ENCODE measurements at places on chromosomes 11 and 22.

DNA sequence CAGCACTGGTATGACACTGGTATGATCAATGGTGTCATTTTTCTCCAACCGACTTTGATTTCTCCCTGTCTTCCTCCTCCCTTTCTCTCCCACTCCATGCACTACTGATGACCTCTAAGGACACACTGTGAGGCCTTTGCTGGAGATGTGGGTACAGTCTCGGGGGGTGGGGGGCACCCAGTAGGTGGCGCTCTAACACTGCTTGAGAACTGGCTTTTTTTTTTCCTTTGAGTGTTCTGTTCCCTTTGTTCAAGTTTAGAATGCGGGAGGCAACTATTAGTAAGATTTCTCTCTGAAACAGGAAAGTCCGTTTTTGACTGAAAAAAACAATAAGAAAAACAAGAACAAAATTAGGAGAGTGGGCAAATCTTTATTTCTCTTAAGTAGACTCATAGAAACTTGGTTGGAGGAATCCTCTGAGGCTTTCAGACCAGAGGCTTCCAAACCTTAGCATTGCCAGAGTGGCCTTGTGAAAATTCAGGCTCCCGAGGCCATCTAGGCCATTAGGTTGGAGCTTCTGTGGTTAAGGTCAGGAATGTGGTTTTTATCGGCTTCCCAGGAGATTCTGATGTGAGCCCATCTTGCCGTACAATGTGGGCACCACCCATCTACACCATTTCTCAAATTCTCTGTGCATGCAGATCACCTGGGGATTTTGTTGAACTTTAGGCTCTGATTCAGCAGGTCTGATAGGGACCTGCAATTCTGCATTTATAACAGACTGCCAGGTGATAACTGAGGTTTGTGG, 43.2 kb downstream of the PANX1 start:
- peak; percentile 26 for DNase-seq

- DNase-seq, result peak; percentile 62
Observed at GRCh38 chr22:49934160-49934890, 15.9 kb downstream of the CRELD2 start.

- DNase-seq, result no peak
Observed at GRCh38 chr22:41300661-41301060, 664 bp upstream of the ZC3H7B start.

- DNase-seq, result no peak
Observed at GRCh38 chr11:83023410-83023809, 48.3 kb downstream of the RAB30 start.

- DNase-seq, result no peak
Observed at GRCh38 chr11:46505741-46506482, 87.9 kb downstream of the AMBRA1 start.

- DNase-seq, result peak; percentile 9
Observed at GRCh38 chr11:8247312-8247711, 16.4 kb downstream of the LMO1 start.

- no peak for DNase-seq
Observed at GRCh38 chr11:57483562-57483918, 23.2 kb downstream of the RTN4RL2 start.

- DNase-seq, result peak; percentile 87
Observed at GRCh38 chr22:31286360-31287255, 5.7 kb downstream of the PIK3IP1 start.

DNA sequence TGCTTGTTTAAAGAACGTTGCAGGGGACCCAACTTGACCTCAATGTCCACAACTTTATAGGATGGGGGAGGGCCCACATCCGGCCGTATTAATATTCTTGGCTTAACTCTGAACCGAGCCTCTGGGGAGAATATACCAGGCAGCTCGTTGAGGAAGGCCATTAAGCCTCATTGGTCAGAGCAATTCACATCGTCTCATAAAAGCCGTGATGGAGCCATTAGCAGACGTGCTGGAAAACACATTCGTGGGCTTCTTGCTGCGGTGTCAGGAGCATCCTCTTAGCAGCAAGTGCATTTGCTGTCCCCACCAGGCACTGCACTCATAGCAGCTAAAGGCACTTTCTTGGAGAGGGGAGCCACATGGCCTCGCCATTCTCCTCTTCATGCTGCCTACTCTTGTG, 14.9 kb downstream of the DSCAML1 start:
- DNase-seq, result no peak

DNA sequence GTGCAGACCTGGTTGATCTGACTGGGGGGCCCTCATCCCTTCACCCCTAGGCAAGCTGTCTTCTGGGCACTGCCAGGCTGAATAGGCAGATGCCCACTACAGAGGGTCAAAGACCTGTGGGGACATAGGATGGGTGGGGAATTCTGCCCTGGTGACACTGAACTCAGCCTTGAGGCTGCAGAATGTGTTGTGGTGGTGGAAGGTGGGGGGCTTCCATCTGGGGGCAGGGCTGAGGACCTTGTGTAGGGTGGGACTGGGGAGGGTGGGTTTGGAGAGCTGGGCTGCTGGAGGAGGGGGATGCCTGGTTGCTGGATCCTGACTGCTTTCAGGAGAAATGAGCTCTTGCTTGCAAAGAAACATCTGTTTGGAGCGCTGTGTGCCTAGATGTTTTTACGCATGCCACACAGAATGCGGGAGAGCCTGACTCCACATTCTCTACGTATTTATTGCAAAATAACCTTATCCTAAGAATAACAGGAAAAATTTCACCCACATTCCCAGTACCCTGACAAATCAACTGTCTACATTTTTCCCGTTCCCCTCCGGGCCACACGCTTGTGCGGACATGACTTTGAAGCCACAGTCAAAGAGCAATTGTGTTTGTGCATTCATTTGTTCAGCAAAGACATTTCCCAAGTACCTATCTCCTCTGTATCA, 18.3 kb downstream of the SMIM38 start:
- DNase-seq, result no peak

- DNase-seq, result no peak
Observed at GRCh38 chr22:33274214-33275072, 216.3 kb upstream of the SYN3 start.

DNA sequence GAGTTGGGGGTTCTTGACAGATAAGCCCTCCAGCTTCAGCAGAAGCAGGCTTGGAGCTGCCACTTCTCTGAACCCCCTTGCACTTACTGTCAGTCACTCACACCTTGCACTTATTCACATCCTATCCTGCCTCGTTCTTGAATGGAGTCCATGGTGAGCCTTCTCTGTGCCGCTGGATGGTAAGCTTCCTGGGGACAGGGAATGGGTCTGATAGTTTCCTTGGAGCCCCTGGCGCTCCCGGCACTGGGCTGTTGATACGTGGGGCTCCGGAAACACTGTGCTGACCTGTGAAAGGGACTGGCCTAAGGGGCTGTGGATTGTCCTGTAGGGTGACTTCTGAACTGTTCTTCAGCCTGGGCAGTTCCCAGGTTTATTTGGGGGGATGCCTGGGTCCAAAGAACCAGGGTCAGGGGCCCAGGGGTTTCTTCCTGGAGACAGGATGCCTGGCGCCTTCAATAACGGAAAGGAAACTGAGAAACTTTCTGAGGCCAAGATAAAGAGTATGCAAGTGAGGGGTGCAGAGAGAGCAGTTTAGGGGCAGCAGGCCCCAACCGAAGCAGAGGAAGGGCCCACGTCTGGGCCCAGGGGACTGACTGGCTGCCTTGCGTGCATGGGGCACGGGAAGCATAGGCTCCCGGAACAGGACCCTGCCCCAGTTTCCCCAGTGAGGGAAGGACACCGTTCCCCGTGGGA, 709 bp upstream of the ST3GAL4 start:
- DNase-seq, result no peak

GRCh38 chr11:81007046-81007445, 1566.2 kb upstream of the TENM4 start:
- no peak for DNase-seq

- DNase-seq, result peak; percentile 31
Observed at GRCh38 chr11:115217726-115218311, 286.4 kb downstream of the CADM1 start.

DNA sequence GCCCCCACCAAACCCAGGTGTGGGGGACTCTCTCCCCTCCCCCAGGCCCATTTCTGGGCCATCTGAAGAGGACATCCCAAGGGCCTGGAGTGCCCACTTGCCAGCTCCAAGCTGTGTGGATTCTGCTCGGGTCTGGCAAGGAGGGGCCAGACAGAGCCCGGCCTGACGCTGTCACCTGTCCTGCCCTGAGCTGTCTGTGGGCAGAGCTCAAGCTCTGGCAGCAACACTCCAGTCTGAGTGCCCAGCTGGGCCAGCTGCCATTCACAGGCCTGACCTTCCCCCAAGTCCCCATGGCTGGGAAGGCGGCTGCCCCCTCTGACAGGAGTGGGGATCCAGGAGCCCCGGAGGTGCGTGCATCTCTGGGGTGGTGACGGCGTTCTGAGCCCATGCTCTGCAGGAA, 6.2 kb upstream of the PIM3 start:
- no peak for DNase-seq

GRCh38 chr11:110737593-110737992, 25.4 kb upstream of the ARHGAP20 start:
- no peak for DNase-seq

- no peak for DNase-seq
Observed at GRCh38 chr11:85953491-85954143, 98.4 kb downstream of the CCDC83 start.

DNA sequence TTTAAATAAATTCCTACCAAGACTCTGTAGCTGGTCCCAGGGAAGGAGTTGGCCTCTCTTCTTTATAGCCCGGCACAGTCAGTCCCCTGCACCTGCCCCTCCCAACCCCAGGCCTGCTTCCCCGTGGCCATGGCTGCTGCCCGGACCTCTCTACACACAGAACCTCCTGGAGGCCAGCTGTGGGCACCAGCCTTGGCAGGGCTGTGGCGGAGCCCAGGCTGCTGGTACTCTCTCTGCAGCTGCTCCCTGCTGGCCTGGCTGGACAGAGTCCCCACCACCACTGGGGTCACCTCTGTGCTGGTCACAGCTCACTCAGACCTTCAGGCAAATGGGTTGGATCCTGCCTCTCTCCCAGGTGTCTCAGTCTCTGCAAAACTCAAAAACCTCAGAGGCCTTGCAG, 69.3 kb downstream of the LRP5 start:
- DNase-seq, result no peak

- DNase-seq, result no peak
Observed at GRCh38 chr11:35780951-35781860, 118.6 kb downstream of the TRIM44 start.

GRCh38 chr11:128493570-128493965, 93.8 kb downstream of the ETS1 start:
- DNase-seq, result no peak

All from CD4-positive, alpha-beta T cell treated with Interleukin-17A for 1 hour (primary cell).